ENCODE measurements at places on chromosomes 12 and 14.

DNA sequence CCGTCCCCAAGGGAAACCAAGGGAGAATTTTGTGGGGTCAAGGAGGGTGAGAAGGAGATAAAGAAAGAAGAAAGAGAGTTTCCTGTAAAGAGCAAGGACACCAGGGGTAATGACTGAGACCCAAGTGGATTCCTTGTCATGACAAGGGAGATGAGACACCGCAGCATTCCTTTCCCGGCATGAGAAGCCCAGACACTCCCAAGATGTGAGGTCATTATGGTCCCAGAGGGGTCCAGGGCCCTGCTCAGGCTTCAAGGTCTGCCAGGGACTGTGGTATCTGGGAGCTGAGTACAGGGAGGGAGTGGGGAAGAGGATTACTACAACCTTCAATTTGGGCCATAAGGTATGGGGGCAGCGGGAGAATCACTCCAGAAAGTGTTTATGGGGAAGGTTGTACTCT, 58.1 kb downstream of the SPTB start:
- DNase-seq = no peak

DNA sequence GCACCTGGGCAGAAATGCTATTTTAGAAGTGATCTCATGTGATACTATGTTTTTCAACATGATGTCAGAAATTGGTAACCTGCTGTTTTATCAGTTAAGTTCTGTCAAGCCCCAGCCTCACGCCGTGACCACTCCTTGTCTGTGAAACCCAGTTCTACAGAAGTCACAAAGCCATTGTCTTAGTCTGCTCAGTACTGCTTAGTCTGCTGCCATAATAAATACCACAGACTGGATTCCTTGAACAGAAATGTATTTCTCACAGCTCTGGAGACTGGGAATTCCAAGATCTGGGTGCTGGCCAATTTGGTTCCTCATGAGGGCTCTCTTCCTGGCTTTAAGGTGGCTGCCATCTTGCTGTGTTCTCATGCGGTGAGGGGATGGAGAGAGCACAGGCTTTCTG, 176.9 kb downstream of the PRKCH start:
- DNase-seq = no peak

DNA sequence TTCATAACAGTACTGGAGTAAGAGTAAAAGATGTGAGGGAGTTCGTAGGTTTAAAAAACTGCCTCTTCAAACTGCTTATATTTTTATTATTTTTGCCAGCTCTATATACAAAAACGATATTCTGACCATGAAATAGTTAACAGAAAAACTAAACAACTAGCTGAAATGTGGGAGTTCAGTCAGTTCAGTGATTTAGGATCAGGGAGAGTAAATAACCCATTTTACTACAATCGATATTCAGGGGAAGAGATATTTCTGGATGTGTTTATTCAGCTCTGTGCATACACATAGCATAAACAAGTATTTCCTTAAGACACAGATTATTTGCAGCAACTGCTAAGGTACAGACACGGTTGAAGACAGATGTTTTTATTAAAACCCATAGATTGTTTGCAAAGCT, 470.9 kb downstream of the TMTC2 start:
- DNase-seq = no peak

GRCh38 chr14:36857842-36858445, 196.3 kb downstream of the PAX9 start:
- no peak for DNase-seq

DNA sequence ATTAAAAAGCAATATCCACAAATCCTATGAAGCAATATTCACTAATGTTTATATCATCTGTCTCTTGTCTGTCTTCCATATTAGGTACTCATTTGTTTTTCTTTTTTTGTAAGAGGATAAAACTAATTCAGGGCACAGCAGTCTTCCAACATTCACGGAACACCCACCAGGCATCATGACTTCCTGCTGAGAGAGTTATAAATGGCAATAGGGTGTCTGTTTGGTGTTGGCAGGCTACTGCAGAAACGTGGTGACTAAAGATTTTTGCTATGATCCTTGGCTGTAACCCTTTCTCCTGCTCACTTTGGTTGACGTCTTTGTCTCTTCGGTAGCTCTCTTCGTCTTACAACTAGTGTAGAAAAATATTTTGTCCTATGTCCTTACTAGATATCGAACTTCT, 860.6 kb upstream of the MGAT4C start:
- no peak for DNase-seq

GRCh38 chr14:87626266-87626665, 366.7 kb downstream of the GALC start:
- no peak for DNase-seq

- peak; percentile 39 for DNase-seq
These were observed 172.7 kb upstream of the PARP11 start for GRCh38 chr12:4045786-4046494.

Data from ecto neural progenitor cell (in vitro differentiated cells).